ENCODE measurements at places on chromosomes 11 and 22. TPM values are rescaled to one million over a fixed set of nuclear protein-coding genes. Genes with fewer than 3 reads are reported as not detected.

Gene GRK2
- polyA plus RNA-seq = 47.3 TPM

Gene RAB6A
- polyA plus RNA-seq = 207 TPM

Gene INS
- polyA plus RNA-seq = not detected

Gene CCDC86
- 0.16 TPM for polyA plus RNA-seq

Gene ZP1
- polyA plus RNA-seq = 1.5 TPM

Gene HSPB2
- polyA plus RNA-seq = not detected

Gene CTSF
- polyA plus RNA-seq = 2.7 TPM

Gene KRTAP5-11
- not detected for polyA plus RNA-seq
